ENCODE measurements at places on chromosomes 1 and 21.

GRCh38 chr1:214638459-214638807 lies 35.4 kb downstream of the CENPF start:
- DNase-seq = no peak

DNA sequence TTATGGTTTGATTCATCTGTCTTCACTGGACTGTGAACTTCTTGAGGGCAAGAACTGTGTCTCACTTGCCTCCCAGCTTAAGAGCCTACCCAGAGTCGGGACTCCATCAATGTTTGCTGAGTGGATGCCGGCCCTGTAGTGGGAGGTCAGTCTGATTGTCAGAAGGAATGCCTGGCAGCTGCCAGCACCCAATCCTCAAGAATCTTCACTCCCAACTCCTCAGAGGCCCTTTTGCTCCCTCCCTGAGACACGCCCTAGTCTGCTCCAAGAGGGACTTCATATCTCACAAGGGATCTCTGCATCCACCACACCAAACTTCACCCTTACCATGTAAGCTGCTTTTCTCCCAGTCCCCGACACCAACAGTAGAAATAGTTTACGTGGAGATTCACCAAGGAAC lies 15.2 kb upstream of the KDM4A start:
- DNase-seq = no peak

DNA sequence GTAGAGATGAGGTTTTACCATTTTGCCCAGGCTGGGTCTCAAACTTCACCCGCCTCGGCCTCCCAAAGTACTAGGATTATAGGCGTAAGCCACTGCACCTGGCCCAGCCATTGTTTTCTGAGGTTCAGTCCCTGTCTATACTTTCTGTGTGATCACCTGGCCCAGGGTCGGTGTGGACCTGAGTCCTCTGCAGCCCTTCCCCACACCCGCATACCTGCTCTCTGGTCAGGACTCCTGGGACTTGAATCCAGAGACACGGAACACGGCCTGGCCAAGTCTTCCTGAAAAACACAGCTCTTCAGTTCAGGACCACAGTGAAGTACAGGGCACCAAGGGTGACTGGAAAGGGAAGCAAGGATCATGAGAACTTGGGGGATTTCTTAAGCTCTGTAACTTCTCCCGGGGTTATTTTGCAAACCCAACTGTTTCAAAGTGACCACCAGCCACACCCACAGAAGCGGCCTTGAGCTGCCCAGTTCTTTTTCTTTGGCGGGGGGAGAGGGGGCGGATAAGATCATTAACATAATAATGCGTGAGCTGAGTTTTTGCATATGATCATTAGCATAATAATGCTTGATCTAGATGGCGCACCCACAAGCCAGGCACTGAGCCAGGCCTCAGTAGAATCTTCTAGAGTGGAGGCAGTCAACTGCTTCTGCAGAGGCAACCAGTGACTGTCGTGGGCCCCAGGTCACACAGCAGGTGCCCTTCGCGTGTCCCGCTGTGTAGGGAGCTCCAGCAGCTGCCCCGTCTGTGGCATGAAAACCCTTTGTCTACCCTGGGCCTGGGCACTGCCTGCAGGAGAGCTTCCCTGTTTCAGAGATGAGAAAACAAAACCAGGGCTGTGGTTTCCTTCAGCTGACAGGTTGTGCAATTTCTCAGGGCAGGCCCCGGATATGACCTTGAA lies 1.7 kb upstream of the NADK start:
- peak; percentile 43 for DNase-seq

DNA sequence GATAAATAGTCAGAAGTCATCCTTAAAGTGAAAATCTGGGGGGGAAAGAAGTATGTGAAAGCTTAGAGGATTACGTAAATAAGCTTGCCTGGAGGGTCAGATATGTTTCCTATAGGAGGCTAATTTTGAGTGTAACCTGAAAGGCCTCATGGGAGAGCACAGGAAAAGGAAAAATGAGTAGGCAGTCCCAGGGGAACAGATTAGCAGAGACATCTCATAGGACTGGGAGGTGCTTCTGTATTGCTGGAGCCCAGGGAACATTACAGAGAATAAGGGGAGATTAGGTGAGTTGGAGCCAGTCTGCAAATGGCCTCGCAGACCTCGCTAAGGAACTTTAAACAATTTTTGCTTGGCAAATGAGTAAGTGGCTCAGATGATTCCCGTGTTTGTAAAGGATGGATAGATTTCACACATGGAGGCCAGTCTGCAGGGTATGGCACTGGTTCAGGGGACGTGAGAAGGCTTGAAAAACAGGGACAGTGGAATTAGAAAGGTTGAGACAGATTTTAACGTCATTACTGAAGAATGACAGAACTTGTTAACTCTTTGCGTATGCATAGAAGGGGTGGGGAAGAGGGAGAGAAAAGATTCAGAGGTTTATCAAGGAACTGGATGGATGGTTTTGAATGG lies 149.1 kb downstream of the GREM2 start:
- DNase-seq = no peak

DNA sequence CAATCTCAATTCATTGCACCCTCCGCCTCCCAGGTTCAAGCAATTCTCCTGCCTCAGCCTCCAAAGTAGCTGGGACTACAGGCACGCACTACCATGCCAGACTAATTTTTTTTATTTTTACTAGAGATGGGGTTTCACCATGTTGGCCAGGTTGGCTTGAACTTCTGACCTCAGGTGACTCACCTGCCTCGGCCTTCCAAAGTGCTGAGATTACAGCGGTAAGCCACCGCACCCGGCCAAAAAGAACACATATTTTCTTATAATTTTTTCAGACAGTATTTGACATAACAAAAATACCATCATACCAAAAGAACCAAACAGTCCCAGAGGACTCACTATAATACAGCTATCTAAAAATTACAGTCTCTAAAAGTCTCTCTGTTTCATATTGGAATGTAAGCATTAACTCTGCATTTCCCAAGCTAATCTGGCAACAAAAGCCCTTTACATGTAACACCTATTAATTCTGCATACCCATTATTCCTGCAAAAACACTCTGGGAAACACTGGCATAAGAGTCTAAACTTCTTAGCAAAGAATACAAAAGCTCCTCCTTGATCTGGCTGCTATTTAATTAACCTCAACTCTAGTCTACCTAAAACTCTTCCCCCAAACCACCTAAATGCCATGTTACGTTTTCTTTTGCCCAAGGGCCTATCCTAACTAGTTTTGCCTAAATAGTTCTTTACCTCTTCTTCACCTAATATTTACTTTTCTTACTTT lies 26.9 kb downstream of the WDR26 start:
- no peak for DNase-seq

GRCh38 chr1:38047603-38048141 lies 1.1 kb upstream of the POU3F1 start:
- DNase-seq = no peak
